Mesothelial cell of epicardium (in vitro differentiated cells): ENCODE measurements at places on chromosomes 16 and 17.

DNA sequence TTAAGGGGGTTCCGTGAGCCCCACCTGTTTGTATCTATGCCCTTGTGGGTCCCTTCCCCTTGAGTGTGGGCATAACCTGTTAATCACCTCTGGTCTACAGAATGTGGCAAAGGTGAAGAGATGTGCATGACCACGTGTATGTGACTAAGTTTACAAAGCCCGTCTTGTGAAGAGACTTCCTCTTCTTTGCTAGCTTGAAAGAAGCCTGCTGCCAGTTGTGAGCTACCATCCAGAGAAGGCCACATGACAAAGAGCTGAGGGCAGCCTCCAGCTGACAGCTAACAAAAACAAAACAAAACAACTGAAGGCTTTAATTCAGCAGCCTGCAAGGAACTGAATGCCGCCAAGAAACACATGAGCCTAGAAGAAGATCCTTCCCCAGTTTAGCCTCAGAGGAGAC, 112.0 kb downstream of the AXIN2 start:
- no peak for DNase-seq

DNA sequence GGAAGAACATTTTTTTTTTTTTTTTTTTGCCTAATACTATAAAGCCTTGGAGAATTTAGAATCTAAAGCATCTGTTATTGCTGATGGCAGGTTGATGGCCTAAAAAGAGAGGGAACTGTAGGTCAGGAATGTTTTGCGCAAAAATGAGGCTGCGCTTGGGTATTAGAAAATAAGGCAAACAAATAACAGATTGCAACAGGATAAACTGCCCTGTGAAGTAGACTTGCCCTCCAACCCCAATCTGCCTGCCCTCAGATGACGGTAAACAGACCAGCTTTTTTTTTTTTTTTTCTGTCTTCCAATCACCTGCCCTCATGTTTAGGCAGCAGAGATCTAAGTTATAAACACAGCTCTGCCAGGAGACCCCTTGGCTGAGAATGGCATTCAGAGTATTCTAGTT, 3.8 kb upstream of the DHX8 start:
- DNase-seq, result no peak

GRCh38 chr16:3879258-3879886, 1.1 kb downstream of the CREBBP start:
- DNase-seq, result peak; percentile 45

- DNase-seq, result no peak
Observed at GRCh38 chr17:74779948-74780400, 3.8 kb upstream of the NAT9 start.

- DNase-seq, result no peak
Observed at GRCh38 chr16:35201151-35201550, 1741.7 kb downstream of the TP53TG3F start.

DNA sequence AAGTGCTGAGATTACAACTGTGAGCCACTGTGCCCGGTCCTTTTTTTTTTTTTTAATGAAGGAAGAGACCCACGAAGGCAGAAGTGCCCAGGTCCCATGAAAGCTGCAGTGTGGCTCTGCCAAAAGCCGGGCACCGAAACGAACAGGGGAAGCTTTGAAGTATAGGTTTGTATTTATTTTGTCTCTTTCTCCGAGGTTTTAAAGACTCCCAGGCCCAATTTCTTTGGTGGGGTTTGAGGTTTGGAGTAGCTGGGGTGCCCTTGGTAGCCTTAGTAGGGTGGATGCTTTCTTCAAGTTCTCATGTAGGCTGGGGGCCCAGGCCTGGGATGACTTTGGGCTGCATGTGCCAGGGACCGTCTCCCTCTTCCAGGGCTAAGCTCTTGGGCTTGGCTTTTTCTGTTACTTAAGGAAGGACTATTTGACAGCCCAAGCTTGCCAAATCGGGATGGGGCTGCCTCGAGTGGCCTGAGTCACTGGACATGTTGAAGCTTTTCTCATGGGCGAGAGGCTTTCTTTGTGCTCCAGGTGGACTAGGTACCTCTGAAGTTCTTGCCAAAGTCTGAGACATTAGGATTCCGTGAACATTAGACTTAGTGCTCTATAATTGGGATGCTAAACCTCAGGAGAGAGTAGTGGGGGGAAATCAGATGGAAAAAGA, 66.3 kb downstream of the WIPI1 start:
- no peak for DNase-seq
